ENCODE measurements at places on chromosomes 12 and 14. TPM values are rescaled to one million over a fixed set of nuclear protein-coding genes. Genes with fewer than 3 reads are reported as not detected.

ASIC1 gene
- total RNA-seq, result 0.24 TPM

LTB4R2 gene
- 0.88 TPM for total RNA-seq

DEGS2 gene
- total RNA-seq, result not detected

LRRC9 gene
- total RNA-seq, result not detected

GRCh38 chr14:51870606-51871005 is 10.2 kb downstream of the GNG2 start:
- DNase-seq, result no peak

DNA sequence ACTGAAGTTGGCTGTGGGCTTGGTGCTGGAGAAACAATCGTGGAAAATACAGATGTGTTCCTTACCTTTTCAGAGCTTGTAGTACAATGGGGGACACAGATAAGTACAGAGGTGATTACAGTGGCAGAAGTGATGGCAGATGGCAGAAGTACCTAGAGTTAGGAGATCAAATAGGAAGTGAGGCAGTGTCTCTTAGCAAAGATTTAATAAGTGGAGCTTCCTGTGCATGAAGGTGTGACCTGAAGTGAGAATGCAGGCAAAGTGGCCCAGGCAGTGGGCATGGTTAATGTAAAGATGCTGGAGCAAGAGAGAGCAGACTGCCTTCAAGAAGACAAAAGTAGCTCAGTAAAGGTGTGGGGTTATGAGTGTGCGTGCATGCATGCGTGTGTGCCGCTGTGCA is 16.0 kb downstream of the LRRK2 start:
- DNase-seq, result no peak

DNA sequence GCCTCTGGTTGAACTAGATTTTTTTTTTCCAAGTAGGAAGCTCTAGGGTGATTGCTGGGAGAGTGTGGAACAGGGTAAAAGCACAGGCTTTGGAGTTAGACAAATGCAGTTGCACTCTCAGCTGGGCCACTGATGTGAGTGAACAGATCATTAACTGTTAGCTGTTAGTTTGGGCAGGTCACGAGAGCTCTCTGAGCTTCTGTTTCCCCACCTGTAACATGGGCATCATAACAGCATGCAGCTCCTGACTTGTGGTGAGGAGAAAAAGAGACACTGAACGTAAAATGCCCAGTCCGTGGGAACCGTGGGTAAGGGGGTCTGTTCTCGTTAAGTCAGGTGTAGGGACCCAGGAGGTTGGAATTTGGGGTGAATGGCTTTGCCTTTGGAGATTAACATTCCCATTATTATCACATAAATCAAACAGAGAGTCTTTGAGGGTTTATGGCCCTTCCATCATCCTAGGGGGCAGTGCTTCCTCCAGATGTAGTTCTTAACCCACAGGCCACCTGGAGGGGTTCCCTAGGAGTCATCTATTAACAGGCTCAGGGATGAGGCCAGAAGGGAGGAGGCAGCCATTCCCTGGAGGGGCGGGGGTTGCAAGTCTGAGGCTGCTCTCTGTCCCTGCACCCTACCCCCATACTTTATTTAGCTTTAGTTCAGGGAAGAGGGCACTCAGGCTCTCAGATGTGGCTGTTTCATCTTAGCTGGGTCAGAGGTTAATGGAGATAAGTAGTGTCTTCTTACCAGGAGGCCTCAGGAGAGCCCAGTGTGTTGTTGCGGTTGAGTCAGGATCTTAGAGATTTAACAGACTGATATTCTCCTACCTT is 135.2 kb downstream of the DACT1 start:
- DNase-seq, result peak; percentile 96

DNA sequence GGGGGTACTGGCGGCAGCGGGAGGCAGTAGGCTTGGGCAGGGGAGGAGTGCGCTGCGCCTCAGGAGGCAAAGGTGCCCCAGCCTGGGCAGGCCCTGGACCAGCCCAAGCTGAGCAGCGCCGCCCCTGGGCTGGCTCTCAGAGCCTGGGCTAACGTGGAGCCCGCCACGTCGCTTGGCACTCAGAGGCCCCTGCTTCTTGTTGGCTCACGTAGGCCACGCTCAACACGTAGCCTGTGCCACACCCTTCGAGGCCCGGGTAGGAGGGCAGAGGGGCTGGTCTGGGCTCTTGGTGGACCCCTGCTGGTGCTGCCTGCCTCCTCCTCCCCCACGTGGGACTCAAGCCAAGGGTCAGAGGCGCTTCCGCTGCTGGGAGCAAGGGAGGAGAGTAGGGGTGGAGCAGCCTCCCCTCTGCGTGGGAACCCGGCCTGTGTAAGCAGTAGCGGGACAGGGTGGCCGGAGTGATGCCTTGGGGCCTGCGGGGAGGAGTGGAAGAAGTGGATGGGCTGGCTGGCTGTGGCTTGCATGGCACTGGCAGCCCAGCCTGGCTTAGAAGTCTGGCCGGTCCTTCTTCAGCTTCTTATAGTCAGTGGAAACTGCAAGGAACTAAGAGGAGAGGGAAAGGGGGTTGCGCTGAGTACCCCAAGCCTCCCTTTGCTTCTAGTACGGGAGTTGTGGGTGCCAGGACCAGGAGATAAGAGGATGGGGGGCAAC is 5.7 kb downstream of the SHMT2 start:
- no peak for DNase-seq

DNA sequence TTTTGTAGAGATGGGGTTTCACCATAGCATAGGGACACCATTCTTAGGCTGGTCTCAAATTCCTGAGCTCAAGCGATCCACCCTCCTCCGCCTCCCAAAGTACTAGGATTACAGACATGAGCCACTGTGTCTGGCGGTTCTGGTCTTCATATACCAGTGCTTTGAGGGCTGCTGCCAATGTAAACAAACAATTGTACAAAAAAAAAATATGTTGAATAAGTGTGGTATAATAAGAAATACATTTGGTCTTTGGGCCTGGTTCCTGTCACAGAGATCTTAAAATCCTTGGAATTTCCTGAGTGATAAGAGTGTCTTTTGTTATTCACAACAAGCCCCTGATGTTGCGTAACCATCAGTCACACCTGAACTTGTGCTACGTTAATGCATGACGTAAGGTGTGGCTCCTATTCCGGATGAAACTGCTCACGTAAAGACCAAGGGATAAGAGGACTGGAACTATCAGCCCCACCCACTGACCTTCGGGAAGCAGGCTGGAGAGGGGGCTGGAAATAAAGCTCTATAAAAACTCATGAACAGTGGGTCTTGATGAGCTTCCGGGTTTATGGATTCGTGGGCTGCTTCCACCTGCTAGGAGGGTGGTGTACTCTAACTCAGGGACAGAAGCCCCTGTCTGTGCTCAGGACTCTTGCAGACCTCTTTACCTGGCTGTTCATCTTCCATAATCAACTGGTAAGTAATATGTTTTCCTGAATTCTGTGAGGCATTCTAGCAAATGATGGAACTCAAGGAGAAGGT is 16.5 kb upstream of the RIMKLB start:
- no peak for DNase-seq

DNA sequence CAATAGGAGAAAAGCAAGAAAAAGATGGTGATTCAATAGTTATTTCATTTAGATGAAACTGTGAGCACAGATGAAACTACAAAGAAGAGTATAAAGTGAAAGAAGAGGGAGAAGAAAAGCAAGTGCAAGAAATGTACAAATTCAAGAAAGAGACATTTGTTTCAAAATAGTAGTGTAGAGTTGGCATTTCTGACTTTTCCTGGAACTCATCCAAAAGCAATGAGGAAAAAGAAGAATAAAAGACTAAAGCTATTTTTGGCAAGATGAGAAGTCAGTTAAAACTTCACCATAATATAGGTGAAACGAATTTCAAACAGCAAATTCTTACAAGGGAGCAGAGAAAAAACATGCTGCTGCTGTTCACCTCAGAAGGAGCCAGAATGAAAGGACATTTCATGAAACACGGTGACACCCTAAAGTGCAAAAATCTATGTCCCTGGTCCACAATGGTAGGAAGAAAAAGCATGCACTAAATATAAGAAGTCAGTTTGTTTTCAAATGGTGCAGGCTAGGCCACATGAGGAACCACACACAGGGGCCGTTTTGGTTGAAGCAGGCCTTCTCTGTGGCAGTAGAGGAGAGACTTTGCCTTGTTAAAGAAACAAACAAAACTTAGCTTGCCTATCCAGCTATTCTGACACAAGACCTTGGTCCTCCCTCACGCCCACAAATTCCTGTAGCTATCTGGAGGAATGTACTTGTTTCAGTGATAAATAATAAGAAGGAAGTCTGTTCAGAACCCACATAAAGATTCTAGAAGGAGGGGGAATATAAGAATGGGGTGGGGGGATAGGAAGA is 11.1 kb upstream of the CMAS start:
- DNase-seq, result no peak

DNA sequence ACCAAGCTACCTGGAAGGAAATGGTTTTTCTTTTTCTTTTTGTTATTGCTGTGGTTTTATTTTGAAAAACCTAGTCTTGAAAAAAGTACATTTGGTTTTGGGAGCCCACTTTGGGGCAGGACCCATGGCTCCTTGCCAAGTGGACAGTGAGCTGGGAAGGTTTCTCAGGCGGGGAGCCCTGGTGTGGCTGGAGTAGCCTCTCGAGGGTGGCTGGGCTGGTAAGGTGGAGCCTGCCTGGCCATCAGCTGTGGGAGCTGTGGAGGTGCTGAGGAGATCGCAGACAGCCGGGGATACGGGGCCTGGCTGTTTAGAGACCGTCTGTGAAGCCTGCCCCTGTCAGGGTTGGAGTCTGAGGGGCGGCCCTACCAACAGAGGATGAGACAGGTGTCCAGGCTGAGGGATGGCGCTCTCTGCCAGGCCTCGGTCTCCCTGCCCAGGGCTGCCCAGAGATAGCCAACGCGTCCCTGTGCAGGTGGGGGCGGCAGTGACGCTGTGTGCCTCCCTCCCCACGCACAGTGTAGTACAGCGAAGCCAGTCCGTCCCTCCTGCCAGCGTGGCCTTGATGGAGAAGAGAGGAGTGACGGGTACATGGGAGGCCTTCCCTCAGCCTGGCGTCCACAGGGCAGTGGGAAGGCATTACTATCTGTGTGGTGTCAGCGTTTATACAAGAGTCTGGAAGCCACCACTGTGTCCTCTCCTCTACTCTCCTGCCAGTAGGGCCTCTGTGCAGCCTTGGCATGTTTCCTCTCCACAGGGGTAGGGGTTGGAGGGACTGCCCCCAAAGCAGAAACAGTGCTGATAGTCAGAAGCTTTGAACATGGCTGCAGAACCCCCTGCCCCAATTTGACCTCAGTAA is 5.9 kb downstream of the RIN3 start:
- no peak for DNase-seq

DNA sequence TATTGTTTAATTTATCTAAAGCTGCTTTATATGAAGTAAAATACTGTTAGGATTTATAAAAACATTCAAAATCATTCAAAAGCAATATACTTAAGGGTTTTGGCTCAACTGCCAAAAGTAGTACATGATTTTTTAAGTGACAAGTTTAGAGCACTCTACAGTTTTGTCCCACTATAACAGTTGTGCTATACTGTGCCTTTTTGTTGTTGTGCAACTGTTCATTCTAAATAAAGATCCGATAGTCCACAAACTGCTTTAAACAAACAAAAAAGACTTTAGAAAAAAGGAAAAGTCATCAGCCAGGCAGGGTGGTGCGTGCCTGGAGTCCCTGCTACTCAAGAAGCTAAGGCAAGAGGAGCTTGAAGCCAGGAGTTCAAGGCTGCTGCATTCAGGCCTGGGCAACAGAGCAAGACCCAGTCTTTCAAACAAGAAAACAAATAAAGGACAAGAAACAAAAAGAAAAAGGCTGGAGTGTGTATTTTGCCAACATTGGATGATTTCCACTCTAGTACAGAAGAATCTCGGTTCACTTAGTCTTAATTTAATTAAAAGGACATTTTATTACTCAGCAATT is 7.3 kb downstream of the C2CD5 start:
- no peak for DNase-seq

- DNase-seq, result no peak
Observed at GRCh38 chr12:105864901-105865300, 273.9 kb downstream of the NUAK1 start.

- peak; percentile 39 for DNase-seq
Observed at GRCh38 chr14:53896726-53897125, 59.9 kb downstream of the BMP4 start.

GRCh38 chr12:118347916-118348315 is 24.8 kb downstream of the TAOK3 start:
- no peak for DNase-seq

DNA sequence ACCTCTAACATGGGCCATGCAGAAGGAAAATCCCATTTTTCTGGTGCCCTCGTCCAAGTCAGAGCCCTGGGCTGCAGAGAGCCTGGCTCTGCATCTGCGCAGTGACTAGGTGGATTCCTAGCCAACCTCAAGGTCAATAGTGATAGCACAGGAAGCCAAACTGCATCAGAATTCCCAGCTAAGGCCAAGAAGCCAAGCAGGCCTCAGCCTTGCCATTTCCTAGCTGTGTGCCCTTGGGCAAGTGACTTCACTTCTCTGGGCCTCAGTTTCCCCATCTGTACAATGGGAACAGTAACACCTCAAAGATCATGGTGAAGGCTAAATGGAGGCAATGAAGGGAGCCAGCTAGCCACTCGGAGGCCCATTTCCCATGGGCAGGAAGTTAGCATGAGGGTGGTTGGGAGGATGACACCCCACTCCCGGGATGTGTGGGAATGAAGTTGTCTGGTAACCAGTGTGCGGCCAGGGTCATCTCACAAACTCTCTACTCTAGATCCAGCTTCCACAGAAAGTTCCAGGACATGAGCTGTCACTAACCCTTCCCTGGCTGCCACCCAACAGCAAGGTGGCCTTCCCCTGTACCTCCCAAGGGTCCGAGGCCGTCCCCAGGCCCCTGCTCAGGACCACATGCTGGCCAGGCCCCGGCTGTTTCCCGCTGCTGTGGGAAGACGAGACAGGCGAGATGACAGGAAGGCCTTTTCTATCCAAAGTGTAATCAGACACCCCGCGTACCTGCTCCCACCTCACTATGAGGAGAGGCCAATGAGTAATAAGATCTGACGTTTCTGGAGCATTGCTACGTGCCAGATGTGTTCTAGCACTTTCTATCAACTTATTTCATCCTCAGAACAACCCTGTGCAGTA is 125.7 kb downstream of the SCARB1 start:
- DNase-seq, result peak; percentile 27

GRCh38 chr14:25121337-25122129 is 71.6 kb upstream of the STXBP6 start:
- peak; percentile 96 for DNase-seq

DNA sequence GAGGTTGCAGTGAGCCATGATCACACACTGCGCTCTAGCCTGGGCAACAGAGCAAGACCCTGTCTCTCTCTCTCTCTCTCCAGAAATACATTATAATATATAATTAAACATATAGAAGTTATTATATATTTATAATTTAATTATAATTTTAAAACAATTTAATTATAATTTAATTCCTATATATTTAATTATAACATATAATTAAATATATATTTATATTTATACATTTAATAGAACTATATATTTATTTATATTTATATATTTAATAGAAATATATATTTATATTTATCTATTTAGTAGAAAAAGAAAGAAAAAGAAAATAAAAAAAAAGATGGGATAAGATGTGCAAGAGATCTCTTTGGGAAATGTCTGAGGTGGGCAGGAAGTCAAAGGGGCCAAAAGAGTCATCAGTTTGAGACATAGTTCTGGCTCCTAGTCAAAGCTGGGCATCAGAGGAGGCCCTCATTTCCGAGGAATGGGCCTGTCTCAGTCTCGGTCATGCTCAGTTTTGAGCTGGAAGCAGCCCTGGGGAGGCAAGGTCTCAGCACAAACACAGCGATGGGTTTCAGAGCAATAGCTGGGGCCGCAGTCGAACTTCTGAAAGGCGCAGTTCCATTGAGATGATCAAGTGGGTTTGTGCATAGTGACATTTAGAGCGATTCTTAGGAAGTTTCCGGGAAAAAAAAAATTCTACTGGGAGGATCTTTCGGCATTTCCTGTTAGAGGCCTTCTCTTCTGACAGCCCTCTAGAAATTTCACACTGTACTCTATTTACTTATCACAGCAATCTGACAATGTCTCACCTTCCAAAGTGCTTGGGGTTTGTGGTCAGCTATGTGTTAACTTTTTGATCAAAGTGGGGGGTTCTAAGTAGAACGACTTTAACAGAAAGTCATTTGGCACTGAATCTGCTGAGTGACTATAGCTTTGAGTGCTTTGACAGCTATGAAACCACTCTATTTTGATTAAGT is 58.7 kb upstream of the GZMB start:
- no peak for DNase-seq

All from RPMI7951 (cell line).